Activated naive CD4-positive, alpha-beta T cell treated with anti-CD3 and anti-CD28 coated beads, Interleukin-2, amount 10 ng/mL, durations not matched to agents 5 hours and 36 hours (primary cell): ENCODE measurements at places on chromosomes 2 and 18. TPM values are rescaled to one million over a fixed set of nuclear protein-coding genes. Genes with fewer than 3 reads are reported as not detected.

Gene ABCB11
- not detected for total RNA-seq

Gene KIAA2012
- total RNA-seq: not detected

Gene MATN3
- total RNA-seq: not detected

Gene ANKRD53
- total RNA-seq: not detected

Gene ADAM23
- 0.26 TPM for total RNA-seq

Gene ZNF2
- total RNA-seq: 4.9 TPM

Gene NEU2
- not detected for total RNA-seq

Gene LOXL3
- 0.10 TPM for total RNA-seq

Gene CCDC102B
- 0.87 TPM for total RNA-seq

Gene ALKAL2
- total RNA-seq: not detected

Gene EPAS1
- total RNA-seq: 21.5 TPM

Gene EGR4
- not detected for total RNA-seq

Gene GNAL
- not detected for total RNA-seq

Gene GRHL1
- total RNA-seq: 0.48 TPM

Gene IL1RL1
- 0.15 TPM for total RNA-seq
